Activated T-helper 17 cell treated with anti-CD3 and anti-CD28 coated beads, Interleukin-2, amount 50 U/mL, for 72 hours (primary cell): ENCODE measurements at places on chromosomes 2 and 18. TPM values are rescaled to one million over a fixed set of nuclear protein-coding genes. Genes with fewer than 3 reads are reported as not detected.

DNA sequence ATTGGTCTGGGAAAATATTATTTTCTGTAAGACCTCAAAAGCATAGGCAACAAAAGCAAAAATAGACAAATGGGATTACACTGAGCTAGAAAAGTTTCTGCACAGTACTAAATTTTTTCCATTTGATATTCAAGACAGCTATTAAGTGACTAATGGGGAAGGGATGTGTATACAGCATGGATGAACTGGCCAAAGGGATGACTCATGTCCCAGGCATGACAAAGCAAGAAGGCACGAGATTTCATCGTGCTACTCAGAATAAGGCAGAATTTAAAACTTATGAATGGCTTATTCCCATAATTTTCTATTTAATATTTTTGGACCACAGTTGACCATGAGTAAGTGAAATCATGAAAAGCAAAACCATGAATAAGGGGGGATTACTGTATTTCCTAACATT lies 1250.1 kb upstream of the GYPC start:
- ATAC-seq: no peak

- ATAC-seq: no peak
Measured at GRCh38 chr2:104930732-104931131, 76.8 kb downstream of the POU3F3 start.

DNA sequence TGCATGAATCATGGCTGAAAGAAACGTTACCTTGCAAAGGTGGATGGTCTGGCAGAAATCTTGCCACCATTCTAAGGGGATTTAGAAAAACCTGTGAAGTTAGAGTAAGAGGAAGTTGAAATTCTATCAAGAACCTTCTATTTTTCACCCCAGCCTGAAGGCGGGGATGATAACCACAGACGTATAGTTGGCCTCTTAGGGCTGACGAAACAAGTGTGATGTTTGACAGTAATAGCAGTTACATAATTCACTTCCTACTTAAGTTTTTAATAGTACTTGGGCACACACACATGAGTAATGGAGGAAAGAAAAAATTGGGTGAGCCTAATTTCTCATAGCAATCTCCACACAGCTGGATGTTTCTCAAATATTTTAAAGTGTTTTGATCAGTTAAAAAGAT lies 336.6 kb upstream of the SALL3 start:
- no peak for ATAC-seq

DNA sequence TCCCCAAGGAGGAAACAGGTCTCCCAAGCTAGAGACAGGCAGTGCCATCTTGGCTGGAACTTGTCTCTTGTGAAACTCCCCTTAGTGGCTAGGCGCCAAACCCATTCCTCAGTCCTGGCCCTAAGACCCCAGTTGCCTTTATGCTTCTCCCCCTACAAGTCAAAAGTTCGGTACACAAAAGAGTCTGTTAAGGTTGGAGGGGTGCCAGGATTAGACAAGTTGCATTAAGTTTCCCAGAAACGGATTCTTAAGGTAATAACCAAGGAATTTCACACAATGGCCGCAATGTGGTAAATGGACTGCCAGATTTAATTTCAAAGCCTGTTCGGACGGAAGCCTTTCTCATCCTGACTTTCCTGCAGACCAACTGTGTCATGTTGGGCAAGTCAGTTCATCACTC lies 80.7 kb downstream of the CCBE1 start:
- no peak for ATAC-seq

DNA sequence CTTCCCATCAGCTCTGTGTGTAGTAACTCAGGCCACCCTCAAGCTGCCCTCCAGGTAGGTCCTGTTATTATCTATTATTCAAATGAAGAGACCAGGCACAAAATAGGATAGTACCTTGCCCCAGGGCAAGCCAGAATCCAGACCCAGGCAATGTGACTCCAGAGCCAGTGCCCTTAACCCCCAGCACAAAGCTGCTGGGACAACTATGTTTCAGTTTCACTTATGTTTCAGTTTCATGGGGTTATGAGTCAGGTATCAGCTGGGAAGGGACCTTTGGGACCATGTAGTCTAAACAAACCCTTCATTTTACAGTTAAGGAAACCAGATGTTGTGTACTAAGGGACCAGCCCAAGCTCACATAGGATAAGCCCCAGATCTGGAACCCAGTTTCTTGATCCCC lies 10.0 kb downstream of the HK2 start:
- peak; percentile 89 for ATAC-seq

- ATAC-seq: no peak
Measured at GRCh38 chr2:217977840-217978535, 24.8 kb downstream of the TNS1 start.

DNA sequence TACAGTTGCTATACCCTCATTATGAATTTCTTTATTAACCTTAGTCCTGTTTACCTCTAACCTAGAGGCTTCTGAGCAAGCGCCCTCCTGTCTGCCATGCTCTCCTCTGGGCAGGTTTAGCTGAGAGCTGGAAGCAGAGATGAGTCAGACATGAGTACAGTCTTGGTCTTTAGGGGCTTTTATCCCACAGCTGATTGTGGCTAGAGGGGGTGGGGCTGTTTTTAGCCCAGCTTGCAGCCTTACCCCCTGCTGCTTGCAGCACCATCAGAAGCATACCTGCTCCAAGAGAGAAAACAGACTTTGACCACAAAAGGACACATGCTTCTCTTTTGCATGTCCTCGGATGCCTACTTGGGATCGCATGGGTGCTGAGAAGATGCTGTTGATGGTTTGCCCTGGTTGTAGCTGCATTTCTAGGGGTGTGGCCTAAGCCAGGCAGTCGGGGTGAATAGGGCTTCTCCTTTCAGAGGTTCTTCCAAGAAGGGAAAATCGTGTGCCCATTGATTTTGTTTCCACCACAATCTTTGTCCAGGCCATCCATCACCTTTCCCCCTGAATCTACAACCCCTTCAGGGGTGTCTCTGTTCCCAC lies 115.0 kb upstream of the LGALSL start:
- no peak for ATAC-seq

GRCh38 chr18:75846321-75846720 lies 418.8 kb upstream of the SMIM21 start:
- no peak for ATAC-seq

- ATAC-seq: no peak
Measured at GRCh38 chr2:112159454-112159921, 21.3 kb downstream of the FBLN7 start.

The SERPINB10 gene
- not detected for total RNA-seq

DNA sequence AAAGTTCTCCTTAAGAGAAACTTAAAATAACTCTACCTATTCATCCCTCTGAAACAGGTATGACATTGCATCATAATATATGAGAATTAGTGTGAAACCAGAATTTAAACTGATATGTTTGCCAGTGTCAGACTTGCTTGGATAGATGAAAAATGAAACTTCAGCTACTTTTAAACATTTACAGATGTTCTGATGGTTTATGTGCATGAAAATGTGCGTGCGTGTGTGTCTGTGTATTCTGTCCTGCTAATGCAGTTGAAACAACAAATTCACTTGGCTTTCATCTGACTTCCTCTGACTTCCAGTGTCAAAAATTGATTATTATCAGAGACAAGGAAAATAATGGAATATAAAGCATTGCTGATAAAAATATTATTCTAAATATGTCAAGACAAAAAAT lies 719.4 kb downstream of the LRP1B start:
- ATAC-seq: no peak

- no peak for ATAC-seq
Measured at GRCh38 chr2:223019987-223020717, 31.8 kb upstream of the KCNE4 start.

DNA sequence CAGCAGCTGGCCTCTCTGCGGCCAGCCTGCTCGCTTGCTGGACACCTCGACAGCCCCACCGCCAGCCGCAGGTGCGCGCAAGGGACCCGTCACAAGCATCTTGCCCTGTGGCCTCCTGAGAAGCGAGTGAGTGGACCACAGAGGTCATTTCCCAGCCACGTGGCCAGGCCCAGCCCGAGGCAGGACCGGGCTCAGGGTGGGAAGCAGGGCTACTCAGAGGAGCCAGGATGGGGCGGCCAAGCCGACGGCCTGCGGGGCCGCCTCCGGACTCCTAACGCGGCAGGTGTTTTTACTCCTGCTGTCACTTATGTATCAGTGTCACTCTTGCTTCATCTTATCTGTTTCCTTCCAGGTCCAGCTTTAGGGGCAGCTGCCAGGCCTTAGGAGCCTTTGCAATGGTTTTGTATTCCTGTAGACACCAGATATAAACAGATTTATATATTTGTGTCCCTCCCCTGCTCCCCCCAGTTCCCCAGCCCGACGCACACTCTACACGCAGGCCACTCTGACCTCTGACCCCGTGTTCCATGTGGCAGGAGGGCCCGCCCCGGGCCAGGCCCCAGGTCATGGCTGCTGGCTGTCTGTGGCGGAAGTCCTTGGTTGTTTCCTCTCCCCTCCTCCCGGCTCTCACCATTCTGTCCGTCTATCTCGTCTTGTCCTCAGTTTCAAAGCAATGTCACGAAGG lies 236.4 kb downstream of the ATAD2B start:
- ATAC-seq: no peak

DNA sequence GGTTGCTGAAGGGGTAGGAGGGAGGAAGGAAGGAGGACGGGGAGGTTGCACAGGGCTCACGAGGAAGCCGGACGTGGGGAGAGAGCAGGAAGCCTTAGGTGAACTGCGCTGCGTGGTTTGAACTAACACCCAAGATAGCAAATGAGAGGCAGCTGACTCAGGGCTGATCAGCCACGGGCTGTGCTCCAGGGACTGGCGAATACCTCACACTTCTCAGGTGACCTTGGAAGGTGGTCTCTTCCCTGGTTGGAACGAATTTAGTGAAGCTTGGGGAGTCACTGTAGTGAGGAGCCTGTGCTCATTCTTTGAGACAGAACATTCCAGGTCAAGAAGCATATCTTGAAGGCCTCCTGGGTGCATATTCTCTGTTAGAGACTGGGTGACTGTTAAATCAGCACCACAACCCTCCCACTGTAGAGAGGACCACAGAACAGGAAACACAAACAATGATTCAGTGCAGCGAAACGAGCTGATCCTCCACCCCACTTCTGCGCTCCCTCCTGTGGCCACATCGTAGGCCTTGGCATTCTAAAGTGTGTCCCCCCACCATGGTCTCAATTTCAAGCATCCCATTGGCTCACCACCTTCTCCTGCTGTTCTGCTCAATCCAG lies 33.8 kb downstream of the TOGARAM2 start:
- ATAC-seq: peak; percentile 87

The BBS5 gene
- total RNA-seq: 1.8 TPM

DNA sequence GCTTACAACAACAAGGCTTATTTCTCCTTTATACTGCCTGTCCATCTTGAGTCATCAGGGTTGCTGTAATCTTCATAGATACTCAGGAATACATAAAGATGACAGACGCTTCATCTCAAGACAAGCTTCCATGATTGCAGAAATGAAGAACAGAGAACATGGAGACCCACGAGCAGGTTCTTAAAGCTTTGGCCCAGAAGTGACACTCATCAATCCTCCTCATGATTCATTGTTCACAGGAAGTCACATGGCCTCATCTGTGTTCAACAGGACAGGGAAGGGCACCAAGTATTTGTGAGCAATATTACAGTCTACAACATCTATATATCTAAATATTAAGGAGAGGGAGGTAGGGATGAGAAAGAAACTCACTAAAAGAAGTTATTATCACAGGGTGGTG lies 36.5 kb upstream of the PGAP1 start:
- peak; percentile 58 for ATAC-seq

- no peak for ATAC-seq
Measured at GRCh38 chr18:22052405-22053105, 116.8 kb upstream of the GATA6 start.

DNA sequence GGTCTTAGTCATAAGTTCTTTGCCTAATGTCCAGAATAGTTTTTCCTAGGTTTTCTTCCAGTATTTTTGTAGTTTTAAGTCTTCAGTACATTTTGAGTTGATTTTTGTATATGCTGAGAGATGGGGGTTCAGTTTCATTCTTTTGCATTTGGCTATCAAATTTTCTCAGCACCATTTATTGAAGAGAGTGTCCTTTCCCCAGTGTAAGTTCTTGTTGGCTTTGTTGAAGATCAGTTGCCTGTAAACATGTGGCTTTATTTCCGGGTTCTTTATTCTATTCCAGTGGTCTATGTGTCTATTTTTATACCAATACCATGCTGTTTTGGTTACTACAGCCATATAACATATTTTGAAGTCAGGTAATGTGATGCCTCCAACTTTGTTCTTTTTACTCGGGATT lies 87.5 kb upstream of the MYCN start:
- no peak for ATAC-seq

GRCh38 chr2:107012714-107013306 lies 126.8 kb upstream of the ST6GAL2 start:
- no peak for ATAC-seq

GRCh38 chr2:46923041-46923528 lies 7.5 kb upstream of the MCFD2 start:
- no peak for ATAC-seq

GRCh38 chr2:10579876-10580514 lies 109.8 kb downstream of the NOL10 start:
- ATAC-seq: no peak

DNA sequence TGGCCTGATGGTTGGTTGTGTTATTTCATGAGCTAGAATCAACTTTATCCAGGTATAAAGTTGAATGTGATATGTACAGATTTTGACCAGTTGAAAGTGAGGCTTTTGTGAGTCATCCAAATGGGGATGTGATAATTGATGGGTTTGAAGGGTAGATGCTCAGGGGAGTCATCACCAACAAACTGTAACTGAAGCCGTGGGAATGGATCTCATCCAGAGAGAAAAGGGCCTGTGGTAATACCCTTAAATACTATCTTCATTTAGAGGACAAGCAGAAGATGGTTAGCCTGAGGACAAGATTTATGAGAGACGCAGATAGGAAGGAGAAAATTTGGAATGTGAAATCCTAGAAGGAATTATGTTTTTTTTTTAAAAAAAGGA lies 90.5 kb upstream of the MYO3B start:
- no peak for ATAC-seq

DNA sequence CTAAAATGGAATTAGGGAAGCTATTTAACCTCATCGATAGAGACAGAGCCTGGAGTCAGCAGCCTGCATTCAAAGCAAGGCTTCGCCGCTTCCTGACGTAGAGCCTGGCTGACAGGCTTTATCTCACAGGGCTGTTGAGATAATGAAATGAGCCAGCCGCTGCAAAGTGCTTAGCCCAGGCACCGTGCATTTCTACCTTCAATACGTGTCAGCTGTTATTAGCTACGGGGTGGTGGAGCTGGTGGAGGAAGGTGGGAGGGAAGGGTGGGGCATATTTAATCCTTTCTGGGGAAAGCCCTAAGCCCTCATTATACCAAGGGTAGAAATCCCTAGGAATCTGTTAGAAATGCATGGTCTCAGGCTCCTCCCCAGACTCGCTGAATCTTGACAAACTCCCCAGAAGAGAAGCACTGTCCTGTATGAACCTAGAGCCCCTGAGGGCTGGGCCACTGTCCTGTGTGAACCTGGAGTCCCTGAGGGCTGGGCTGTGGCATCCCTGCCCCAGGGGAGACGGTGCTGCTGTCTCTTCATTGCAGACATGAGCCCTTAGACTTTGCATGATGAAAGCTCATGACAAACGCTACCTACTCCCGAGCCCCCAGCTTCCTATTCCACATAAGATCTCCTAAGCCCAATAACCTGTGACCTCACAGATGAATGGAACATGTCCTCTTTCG lies 72.4 kb downstream of the ALPK2 start:
- ATAC-seq: no peak

The CAPG gene
- 46.2 TPM for total RNA-seq
